Mucosa of gallbladder (tissue), 1 donor: ENCODE measurements at places on chromosomes 12 and 14. TPM values are rescaled to one million over a fixed set of nuclear protein-coding genes. Genes with fewer than 3 reads are reported as not detected.

Gene PRH2
- not detected for total RNA-seq

Gene SOAT2
- total RNA-seq: 0.75 TPM

Gene TMEM30B
- 97.8 TPM for total RNA-seq

Gene PAX9
- total RNA-seq: not detected

Gene GPR84
- total RNA-seq: 1.8 TPM

Gene CFAP54
- 0.86 TPM for total RNA-seq

Gene LMO3
- total RNA-seq: 8.1 TPM

Gene WDR20
- total RNA-seq: 33.7 TPM

Gene RPL10L
- total RNA-seq: not detected

Gene KCNH5
- 0.03 TPM for total RNA-seq

Gene PTCSC3
- not detected for total RNA-seq

Gene KRT82
- total RNA-seq: not detected

GRCh38 chr14:34665785-34666435 is 36.0 kb upstream of the SNX6 start:
- DNase-seq: peak; percentile 43

DNA sequence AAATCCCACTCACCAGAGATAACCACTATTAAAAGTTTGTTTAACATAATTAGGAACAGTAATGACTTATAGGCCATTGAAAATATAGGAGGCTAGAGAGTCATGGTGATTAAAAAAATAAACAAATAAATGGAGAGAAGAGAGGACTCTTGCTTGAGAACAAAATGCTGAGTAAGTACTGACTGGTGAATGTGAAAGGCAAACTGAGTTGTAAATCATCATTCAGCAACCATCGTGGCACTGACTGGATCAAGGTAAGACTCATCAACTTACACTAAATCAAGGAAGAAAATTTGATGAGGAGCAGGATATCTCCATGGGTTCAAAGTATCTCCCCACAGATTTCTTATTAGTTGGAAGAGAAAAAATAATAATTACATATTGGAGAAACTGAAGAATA is 14.1 kb upstream of the YBX3 start:
- no peak for DNase-seq

DNA sequence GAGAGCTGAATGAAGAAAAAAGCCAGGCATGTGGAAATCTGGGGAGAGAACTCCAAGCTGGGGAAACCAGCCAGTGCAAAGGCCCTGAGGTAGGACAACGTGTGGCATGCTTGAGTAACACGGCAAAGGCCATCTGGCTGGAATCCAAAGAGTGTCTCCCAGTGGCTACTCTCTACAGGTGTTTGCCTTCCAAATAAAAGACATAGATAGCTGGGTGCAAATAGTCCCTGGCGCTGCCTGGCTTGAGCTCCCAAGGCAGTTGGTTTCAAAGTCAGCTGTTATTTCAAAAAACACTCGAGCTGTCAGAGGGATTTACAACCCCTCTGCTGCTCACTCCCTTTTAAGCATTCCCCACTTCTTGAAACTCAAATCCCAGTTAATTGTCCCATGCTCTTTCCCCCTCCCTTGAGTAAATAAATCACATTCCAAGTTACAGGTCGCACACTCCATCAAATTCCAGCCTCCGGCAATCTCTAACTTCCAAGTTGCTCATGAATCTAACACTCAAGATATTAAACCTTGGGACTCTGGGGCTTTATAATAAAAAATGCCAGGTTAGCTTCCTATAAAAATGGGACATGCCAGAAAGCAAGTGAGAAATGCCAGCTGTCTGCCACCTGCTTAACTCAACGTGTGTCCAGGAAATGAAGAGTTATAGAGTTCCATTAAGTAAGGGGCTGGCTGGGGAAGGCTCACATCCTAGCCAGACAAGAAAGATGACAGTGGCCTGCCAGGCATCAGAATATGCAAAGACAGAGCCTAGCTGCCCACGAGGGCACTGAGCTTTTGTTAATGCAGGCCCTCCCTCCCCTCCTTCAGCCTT is 133.6 kb upstream of the NOS1 start:
- DNase-seq: no peak

GRCh38 chr12:48997719-48998496 is 1.3 kb downstream of the DDN start:
- DNase-seq: no peak

- DNase-seq: no peak
Measured at GRCh38 chr12:21453312-21453852, 15.9 kb downstream of the PYROXD1 start.

GRCh38 chr14:34297786-34298520 is 164.1 kb downstream of the SPTSSA start:
- DNase-seq: no peak

- no peak for DNase-seq
Measured at GRCh38 chr14:48665077-48665784, 920.9 kb downstream of the RPS29 start.

DNA sequence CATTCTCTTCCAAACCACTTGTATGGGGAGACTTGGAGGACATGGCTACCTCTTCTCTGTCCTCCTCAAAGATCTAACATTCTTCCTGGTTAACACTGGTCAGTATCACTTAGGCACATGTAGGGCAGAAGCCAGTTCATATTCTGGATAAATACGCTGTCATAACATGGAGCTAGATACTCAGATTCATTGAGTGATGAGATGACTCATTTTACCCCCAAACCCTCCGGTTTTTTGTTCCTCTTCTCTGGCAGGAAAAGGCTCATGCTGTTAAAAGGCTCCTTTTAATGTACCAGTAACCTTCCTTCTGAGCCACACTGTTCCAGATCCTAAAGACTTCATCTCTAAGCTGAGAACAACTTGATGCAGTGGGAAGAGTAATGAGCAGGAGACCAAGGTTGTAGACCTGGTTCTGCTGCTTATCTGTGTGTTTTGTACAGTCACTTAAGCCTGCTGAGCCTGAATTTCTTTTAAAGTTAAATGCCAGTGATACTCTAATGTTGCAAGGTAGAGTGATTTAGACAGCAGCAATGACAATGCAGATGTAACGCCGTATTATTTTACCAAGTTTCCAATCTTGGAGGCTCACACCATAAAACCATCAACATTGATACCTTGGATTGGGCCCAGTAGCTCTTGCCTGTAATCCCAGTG is 57.3 kb upstream of the ELK3 start:
- DNase-seq: no peak

DNA sequence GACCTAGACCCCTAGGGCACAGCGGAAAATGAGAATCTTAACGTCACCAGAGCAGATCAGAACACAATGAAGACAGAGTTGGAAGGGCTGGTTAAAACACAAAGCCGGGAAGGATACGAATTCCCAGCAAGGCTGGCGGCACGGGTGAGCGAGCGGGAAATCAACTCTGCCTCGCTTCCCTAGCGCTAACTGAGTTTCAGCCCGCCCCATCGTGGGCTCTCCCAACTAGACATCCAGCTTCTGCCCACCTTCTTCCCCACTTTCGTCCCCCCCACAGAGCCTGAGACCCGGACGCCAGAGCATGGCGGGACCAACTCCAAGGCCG is 377 bp downstream of the CCNT1 start:
- no peak for DNase-seq

- no peak for DNase-seq
Measured at GRCh38 chr12:76177821-76178220, 93.3 kb upstream of the NAP1L1 start.

GRCh38 chr12:130280231-130280630 is 57.5 kb upstream of the PIWIL1 start:
- no peak for DNase-seq

DNA sequence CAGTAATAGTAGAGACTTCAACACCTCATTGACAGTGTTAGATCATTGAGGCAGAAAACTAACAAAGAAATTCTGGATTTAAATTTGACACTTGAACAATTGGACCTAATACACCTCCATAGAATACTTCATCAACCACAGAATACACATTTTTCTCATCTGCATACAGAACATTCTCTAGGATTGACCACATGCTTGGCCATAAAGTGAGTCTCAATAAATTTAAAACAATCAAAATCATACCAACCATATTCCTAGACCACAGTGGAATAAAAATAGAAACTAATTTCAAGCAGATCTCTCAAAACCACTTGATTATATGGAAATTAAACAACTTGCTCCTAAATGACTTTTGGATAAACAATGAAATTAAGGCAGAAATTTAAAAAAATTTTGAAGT is 82.3 kb downstream of the SLC38A4 start:
- DNase-seq: no peak

DNA sequence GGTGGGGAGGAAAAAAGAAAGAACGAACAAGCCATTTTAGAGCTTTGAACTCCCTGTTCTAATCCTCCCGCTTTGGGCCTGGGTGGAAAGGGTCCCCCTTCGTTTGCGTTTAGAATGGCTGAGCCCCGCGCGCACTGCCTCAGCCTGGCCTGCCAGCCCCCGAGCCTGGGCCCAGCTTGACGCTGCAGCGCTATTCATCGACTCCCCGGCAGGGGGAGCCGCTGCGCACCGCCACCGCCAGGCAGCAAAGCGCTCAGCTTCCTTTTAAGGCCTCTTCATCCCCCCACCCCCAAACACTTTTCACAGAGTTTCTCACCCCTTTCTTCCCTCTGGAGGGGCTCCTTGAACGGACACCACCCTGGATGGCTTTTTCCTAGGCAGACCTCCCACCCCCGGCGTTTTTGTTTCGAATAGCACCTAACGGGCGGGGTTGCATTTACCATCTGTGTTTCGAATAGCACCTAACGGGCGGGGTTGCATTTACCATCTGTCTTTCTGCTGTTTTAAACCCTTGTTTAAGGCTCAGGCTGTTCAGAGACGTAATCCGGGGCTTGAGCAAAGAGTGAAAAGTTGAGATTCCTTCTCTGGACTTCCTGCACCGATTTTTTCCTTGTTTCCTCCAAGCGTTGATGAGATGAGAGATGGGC is 56.4 kb upstream of the PIWIL1 start:
- no peak for DNase-seq

- no peak for DNase-seq
Measured at GRCh38 chr12:108029051-108029835, 99.8 kb upstream of the WSCD2 start.

GRCh38 chr14:99318091-99318958 is 46.3 kb upstream of the BCL11B start:
- DNase-seq: peak; percentile 30

- DNase-seq: peak; percentile 67
Measured at GRCh38 chr12:18250313-18250916, 10.9 kb upstream of the PIK3C2G start.

- DNase-seq: no peak
Measured at GRCh38 chr12:71108355-71108754, 49.4 kb downstream of the TSPAN8 start.

- DNase-seq: no peak
Measured at GRCh38 chr12:53551889-53552291, 44.6 kb upstream of the NPFF start.

- DNase-seq: no peak
Measured at GRCh38 chr12:586318-587071, 76.8 kb downstream of the NINJ2 start.

- DNase-seq: no peak
Measured at GRCh38 chr14:106837870-106838269, 1311.5 kb downstream of the TMEM121 start.

- peak; percentile 68 for DNase-seq
Measured at GRCh38 chr12:113174461-113175384, 10.6 kb downstream of the DDX54 start.

GRCh38 chr12:99498756-99499155 is 148.8 kb upstream of the GARIN6 start:
- DNase-seq: no peak

- DNase-seq: peak; percentile 34
Measured at GRCh38 chr14:70714055-70714550, 72.4 kb downstream of the TTC9 start.

DNA sequence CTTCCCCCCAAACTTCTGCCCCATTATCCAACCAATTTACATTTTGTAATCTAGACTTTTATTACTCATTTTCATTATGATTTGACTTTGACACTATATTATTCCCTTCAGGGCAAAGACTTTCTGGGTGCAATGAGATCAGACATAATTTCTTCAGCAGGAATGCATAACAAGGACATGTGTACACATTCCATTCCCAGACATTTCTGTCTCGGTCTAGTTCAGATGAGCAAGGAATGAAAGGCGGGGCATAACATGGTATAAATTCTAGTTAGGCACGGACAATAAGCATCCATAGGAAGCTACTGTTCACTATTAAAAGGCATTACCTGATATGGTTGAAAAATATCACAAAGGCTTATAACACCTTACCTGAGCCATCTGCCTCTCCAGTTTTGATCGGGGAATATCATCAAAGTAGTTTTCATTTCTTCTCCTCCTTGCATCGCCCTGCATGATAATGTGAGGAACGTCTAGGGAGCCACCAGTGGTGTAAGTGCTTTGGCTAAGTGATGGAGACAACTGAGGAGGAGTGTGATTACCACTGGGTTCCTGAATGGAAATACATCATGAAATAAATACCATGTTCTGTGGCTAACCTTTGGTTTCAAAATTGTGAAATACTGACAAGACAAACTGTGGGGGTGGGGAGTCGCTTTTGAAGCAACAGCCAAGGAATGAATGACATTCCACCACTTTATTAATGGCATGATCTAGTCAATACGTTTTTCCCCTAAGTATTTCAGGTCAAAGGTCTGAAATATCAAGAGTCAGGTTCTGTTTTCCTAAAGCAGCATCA is 183.9 kb downstream of the APAF1 start:
- DNase-seq: no peak

GRCh38 chr12:96383991-96384390 is 16.2 kb downstream of the CDK17 start:
- no peak for DNase-seq

GRCh38 chr14:44372807-44373489 is 134.1 kb downstream of the FSCB start:
- DNase-seq: no peak

DNA sequence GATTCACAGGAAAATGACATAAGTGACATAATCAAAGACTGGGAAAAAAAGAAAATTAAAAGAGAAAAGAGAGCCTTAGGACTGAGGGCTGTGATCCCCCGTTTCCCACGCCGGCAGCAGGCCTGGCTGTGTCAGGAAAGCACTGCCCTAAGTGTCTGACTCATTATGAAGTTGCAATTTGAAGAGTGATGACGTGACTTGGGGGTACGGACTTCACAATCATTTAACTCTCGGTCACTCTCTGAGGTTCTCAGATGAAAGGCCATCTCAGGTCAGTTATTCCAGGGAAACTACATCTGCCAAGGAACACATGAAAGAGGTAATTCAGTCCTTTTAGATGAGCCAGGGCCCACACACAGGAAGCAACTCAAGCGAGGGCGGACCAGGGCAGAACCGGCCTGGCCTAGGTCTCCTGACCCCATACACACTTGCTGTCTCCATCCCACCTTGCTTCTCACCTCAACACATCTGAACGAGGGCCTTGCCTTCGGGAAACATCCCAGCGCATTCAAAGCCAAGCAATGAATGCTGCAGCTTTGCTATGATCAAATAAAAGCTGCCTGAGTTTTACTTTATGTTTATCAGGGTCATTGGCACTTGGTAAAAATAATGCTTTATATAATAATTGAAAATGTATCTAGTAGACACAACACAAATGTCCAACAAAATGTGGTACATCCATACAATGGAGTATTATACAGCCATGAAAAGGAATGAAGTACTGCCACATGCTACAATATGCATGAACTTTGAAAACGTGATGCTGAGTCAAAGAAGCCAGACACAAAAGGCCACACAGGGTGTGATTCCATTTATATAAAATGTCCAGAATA is 2.7 kb downstream of the SSH1 start:
- DNase-seq: no peak
